ENCODE measurements at places on chromosomes 16 and 17.

DNA sequence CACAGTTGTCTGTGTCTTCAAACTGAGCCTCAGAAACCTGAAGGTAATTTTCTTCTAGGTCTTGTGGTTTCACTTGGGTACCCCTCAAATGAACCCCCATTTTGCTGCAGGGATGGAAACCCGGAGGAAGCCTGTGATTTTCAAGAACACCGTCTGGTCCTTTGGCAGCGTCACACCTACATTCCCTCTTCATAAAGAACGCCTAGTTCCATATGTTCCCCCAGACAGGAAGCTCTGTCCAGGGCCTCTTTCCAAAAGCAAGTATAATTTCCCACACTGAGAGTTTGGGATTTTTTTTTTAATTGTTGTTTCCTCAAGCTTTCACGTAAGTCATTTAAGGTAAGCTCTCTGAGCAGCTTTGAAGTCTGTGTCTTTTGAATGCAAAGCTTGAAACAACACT, 515.0 kb downstream of the TMEM114 start:
- DNase-seq, result no peak

DNA sequence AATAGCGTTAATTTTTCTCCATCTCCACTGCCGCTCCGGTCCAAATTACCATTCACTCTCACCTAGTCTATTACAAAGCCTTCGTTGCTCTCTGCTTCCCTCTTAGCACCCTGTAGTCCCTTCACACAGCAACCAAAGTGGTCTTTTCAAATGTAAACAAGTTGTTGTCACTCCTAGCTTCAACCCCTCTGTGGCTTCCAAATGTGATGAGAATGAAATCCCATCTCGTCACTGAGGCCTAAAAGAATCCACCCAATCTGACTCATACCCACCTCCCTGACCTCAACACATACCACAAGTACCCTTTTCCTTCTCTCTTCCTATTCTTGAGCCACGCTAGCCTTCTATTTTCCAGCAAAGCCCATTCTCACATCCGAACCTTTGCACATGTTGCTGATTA, 2.2 kb upstream of the PELP1 start:
- no peak for DNase-seq

GRCh38 chr17:20059728-20060188, 50.6 kb downstream of the SPECC1 start:
- DNase-seq, result no peak

DNA sequence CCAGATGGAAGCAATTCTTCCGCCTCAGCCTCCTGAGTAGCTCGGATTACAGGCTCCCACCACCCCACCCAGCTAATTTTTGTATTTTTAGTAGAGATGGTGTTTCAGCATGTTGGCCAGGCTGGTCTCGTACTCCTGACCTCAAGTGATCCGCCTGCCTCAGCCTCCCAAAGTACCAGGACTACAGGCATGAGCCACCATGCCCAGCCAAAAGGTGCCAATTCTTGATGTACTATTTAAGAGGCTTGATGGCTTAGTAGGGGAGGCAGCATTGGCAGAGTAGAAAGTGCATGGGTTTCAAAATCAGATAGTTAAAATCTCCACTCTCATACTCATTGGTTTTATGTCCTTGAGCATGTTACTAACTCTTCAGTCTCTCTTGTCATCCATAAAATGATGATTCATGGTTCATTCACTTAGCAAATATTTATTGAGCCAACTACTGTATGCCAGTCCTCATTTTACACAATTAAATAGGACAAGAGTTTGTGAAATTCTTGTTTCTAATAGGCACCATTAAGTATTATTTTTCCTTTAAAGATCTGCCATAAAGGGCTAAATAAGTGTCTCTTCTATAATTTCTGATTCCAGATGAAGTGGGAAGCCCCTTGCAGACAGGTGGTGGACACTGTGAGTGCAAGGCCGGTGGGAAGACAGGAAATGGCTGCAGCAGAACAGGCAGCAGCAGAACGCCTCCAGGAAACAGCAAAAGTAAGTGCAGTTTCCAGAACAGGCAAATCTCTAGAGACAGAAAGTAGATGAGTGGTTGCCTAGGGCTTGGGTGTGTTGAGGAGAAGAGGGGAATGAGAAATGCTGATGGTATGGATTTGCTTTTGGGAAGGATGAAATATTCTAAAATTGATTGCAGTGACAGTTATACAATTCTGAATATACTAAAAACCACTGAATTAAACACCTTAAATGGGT, 8.2 kb upstream of the RPL27 start:
- DNase-seq, result no peak

- no peak for DNase-seq
These were observed 34.6 kb downstream of the ERN1 start for GRCh38 chr17:64095144-64095882.

GRCh38 chr17:29617125-29617480, 5.6 kb downstream of the CORO6 start:
- DNase-seq, result peak; percentile 89

DNA sequence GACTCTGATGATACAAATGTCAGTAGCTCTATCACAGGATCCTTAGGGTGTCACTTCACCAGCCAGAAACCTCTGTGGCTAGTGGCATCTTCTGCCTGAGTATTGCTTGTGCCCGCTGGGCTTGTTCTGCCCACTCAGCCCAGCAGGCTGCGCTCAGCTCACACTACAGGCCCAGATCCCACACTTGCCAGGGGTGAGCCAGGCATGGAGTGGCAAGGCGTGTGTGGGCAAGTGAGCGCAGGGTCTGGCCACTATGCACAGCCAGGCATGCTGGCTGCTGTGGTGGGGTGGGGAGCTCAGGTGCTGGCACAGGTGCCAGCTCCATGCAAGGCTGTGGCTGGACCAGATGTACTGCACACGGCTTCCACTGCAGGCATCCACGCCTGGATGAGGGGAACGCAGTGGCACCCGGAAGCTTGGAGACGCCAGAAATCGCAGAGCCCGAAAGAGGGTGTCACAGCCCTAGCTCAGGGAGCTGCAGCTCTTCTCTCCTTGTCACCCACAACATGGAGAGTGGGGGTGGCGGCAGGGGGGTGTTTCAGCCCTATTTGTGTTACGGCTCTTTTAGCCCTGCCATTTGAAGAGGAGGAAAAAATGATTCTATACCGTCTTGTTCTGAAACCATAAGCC, 10.2 kb downstream of the CFAP97D1 start:
- no peak for DNase-seq

DNA sequence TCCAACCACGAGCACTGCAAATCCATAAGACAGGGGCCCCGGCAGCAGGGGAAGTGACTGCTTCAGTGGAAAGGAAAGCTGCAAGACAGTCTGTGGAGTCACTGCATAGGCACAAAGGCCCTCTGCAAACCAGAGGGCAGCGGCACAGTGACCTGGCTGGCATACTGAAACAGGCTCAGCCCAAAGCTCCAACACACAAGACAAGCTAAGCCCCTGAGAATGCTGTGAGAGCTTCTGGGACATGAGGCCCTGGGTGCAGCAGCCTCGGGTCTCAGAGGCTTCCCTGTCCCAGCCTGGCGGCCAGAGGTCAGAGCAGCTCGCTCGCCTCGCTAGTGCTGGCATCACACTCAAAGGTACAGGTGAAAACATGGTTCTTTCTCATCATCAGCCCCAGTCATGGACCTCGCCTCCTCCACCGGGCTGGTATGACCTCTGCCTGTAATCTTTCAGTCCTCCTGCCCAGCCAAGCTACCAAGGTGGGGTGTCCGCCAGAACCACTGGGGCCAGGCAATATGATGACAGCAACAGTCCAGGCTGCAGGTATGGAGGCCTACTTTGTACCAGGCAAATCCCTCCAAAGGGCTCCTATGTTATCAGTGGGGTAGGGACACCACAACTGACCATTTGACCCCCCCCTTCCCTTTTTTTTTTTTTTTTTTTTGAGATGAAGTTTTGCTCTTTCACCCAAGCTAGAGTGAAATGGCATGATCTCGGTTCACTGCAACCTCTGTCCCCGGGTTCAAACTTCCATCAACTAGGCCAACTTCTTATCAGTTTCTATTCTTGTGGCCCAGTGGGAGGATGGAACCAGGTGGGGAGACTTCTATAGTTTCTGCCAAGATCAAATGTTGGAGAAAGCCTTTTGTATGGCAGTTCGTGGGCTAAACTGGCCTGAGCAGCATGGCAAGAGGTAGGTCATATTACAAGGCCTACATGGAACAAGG, 19.2 kb downstream of the ST3GAL2 start:
- no peak for DNase-seq

DNA sequence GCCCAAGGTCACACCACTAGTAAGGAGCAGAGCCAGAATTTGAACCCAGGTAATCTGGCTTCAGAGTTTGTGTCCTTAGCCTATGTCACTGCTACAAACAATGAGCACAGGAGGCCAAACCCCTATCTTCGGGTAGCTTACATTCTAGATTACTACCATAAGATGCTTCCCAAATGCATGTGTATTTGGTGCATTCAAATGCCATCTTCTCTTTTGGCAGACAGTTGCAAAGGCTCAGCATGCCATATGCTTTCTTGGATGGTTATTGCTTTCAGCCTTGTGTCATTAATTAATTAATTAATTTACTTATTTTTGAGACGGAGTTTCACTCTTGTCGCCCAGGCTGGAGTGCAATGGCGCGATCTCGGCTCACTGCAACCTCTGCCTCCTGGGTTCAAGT, 80.7 kb downstream of the DNAH3 start:
- DNase-seq, result no peak

DNA sequence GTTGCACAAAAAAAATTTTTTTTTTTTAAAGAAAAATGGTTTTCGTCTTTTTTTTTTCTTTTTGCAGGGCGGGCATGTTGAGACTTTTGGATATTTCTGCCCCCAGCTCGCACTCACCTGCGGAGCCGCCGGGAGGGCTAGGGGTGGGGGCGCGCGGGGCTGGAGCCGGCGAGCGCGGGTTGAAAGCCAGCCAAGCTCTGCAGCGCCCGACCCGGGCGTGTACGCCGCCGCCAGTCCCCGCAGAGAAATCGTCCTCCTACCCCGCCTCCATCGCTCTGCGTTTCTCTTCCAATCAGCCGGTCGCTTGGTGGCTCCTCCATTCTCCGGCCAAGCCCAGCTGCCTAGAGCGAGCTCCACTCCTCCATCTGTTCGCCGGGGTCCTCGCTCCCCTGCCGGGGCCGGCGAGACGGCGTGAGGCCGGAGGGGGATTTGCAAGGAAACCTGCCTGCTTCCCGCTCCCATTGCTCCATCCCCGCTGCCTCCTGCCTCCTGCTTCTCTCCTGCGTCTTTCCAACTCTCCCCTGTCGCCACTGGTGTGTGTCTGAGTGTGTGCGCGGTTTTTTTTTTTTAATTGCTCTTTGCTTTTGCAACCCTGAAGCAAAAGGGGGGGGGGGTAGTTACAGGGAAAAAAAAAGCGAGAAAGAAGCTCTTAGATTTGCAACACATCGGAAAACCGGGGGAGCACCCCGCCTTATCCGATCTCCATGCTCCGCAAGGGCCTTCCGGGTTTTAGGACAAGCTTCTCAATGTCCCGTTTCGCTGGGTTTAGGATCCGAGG, 1.8 kb upstream of the UBTF start:
- peak; percentile 90 for DNase-seq

DNA sequence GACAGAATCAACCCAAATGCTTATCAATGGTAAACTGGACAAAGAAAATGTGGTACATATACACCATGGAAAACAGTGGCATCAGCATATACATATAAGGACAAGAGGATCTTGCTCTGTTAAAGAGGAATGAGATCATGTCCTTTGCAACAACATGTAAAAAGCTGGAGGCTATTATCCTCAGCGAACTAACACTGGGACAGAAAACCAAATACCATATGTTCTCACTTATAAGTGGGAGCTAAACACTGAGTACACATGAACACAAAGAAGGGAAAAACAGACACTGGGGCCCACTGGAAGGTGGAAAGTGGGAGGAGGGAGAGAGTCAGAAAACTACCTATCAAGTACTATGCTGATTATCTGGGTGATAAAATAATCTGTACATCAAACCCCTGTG, 447.3 kb upstream of the MAF start:
- DNase-seq, result no peak

- no peak for DNase-seq
These were observed 4.1 kb downstream of the ZNF213 start for GRCh38 chr16:3138823-3139426.

DNA sequence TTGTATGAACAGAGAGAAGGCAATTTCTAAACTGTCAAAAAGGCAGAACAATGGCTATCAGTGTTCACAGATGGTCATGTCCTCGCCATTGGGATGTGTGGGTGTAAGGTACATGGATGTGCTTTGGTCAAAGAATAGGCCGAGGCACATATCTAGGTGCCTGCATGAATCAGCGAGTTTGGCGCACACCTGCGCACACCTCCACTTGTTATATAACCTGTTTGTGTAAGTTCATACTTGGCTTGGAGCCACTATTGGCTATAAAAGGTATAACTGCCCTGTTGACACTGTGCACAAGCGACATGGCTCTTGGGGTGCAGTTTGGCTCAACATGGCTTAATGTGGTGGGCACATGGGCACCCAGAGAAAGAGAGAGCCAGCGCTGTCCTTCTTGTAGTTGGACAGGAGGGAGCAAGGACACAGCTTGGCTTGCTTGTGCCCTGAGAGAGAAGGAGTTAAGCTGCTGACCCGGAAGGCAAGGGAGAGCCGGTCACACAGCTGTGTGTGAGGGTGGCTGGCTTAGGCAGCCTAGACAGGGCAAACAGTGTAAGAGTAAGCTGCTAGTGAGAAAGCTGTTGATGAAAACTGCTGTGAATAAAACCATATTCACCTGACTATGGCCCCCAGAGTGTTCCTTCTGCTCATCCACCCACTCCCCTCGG, 499.1 kb downstream of the KCNJ2 start:
- DNase-seq, result no peak

DNA sequence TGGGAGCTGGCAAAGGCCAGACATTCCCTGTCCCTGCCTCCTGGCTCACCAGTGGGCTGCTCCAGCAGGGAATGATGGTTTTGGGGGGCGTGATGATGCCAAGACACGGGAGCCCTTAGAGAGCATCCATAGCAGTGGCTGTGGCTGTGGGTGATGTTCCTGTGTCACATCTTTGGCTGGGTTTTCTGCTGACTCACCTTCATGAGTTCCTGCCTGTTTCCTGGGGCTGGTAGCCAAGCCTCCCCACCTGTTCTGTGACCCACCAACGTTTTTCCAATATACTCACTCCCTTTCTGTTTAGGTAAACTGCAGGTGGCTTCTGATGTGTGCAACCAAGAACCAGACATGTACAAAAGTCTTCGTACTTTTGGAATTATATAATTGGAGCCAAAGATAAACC, 16.5 kb upstream of the NF1 start:
- no peak for DNase-seq

DNA sequence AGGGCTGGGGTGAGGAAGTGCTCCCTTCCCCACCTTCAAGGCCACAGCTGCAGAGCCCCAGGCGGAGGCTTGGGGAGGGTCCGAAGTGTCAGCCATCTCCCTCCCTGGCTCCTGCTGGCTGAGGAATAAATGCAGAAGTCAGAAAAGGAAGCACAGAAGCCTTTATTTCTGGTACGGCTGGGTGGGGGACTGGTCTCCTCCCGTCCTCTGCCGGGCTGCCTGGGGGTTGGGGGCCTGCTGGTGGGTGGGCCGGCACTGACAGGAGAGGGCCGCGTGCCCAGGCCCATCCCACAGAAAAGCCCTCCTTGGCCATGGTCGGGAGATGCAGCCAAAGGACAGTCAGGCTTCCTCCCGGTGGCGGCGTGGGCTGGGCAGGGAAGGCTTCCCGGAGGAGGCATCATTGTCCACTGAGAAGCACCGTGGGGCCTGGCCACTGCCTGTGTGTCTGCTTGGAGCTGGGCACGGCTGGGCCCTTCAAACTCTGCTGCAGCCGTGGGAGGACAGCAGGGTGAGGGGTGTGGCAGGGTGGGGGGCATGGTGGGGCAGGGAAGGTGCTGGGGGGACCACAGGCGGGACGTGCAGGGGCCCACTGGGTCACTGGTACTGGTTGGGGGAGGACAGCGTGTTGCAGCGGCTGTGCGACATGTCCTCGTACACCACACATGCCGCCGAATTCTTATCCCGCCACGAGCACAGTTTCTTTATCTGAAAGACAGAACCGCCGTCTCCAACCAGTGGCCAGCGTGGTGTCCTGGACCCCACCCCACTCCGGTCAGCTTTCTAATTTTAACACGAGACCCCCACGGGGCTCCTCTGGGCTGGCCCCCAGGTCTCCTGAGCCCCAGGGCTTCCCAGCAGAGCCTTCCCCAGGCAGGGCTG, 2.4 kb downstream of the CD7 start:
- DNase-seq, result no peak

All from heart left ventricle (tissue), 16 donors.